ENCODE measurements at places on chromosomes 2 and 18. TPM values are rescaled to one million over a fixed set of nuclear protein-coding genes. Genes with fewer than 3 reads are reported as not detected.
A peak's percentile ranks its signal among the peaks of the same experiment; 100 is the strongest.

The ABCB11 gene
- not detected for total RNA-seq

The SULT1C4 gene
- not detected for total RNA-seq

The PECR gene
- 8.2 TPM for total RNA-seq

The RAB27B gene
- total RNA-seq: 0.54 TPM

The CHRND gene
- total RNA-seq: not detected

DNA sequence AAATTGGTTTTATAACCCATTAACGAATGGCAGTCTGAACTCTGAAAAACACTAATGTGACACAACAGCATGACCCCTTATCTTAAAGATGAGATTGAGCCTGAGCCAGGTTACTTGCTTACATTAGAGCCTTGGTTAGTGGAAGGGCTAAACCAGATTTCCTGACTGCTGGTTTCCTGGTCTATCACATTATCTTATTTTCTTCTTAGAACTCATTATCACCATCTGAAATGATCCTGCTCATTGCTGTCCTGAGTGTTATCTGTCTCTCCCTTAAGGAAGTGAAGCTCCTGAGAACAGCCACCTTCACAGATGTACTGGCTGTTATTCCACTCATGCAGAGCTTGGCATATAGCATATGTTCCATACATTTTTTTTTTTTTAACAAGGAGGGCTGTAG lies 9.0 kb upstream of the NRP2 start:
- no peak overlapping the region for H3K4me3 ChIP-seq
- no peak for DNase-seq
- no peak overlapping the region for H3K27ac ChIP-seq
- 0 out of 2 replicates have a peak, but pooled peaks cover 3% of the 10 kb centered on the region for H3K4me1 ChIP-seq
- H3K36me3 ChIP-seq: no peaks in the 10 kb centered on the region

DNA sequence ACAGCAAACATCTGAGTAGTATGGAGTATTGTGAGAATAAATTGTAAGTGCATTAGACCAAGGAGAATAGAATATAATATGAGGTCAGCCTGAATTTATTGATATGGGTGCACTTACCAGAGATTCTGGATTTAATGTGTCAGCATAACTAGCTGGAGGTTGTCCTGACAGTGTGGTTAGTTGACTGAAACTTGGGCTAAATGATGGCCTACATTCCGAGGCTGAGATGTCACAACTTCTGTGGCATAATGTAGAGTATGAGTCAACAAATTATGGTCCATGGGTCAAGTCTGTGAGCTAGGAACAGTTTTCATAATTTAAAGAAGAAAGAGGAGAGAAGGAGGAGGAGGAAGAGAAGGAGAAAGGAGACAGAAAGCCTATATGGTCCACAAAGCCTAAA lies 127.6 kb downstream of the QPCT start:
- H3K27me3 ChIP-seq: no peaks in the 10 kb centered on the region
- peaks cover 28% of the 10 kb centered on the region for H3K4me1 ChIP-seq
- H3K4me3 ChIP-seq: 0 out of 2 replicates have a peak overlapping the region, but pooled peaks have one; percentile 18

GRCh38 chr2:65558743-65559142 lies 126.3 kb upstream of the SPRED2 start:
- no peak overlapping the region for H3K27ac ChIP-seq
- no peaks in the 10 kb centered on the region for H3K27me3 ChIP-seq
- no peak overlapping the region for H3K4me3 ChIP-seq
- no peak for DNase-seq

DNA sequence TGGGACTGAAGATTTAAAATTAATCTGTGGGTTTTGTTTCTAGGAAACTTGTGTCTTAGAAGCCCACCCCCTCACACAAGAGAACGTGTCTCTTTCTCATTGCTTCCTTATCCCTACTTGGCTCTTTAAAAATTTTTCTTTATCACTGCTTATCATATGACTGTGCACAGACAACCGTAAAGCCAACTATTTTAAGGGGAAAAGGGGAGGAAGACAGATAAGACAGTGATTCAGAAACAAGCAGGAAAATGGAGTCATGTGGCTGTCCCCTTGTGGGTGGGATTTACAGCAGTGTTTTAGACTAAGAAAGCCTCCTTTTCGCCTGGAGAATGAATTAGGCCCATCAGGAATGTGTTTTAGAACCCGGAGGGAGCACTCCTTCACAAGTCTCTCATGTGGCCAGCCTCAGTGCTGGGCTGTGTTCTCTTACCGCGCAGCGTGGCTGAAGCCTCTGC lies 17.6 kb downstream of the PRKCE start:
- peaks cover 15% of the 10 kb centered on the region for H3K4me1 ChIP-seq
- peak; percentile 37 for DNase-seq
- no peaks in the 10 kb centered on the region for H3K27me3 ChIP-seq
- H3K27ac ChIP-seq: peak overlapping the region; percentile 40
- no peaks in the 10 kb centered on the region for H3K36me3 ChIP-seq

DNA sequence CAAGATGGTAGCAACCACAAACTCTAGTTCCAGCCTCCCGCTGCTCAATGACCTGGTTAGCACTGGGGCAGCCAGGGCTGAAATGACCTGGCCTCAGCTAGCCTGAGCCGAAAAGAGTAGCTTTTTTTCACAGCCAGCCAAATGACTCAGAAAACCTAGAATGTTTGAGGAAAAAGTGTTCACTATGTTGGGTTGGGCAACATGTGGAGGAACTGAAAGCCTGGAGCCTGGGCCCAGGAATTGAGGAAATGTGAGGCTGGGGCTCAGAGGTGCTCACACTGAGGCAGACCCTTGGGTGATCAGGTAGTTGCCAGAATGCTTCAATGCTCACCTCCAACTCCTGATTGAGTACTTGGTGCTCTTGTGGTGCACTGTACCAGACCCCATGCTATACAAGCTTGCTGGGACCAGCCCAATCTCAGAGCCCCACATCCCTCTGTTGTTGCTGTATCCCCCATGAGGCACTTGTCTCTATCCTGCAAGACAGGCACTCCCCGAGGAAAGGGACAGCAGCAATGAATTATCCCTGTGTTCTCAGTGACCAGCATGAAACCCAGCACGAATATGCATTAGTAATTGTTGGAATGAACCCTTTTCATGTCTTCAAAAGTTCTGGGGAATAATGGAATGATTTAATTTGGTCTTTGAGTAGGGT lies 116.2 kb downstream of the USP34 start:
- no peaks in the 10 kb centered on the region for H3K27me3 ChIP-seq
- peaks cover 18% of the 10 kb centered on the region for H3K4me1 ChIP-seq
- peaks cover 17% of the 10 kb centered on the region for H3K36me3 ChIP-seq

DNA sequence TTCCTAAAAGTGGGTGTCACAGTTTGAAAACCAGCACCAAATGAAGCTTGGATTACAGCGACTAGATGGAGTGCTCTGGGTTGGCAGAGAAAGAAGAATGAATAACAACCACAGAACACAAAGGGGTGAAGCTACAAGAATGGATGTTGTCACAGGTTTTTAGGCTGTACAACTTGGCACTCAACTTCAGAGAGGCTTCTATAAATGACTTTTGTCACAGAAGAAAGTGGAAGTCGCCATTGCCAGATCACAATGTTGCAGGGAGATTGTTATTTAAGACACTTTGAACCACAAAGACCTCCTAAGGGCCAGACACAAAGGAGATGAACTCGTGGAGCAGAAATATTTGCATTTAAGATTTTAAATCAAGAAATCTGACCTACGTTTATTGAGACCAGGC lies 354.2 kb downstream of the CDH7 start:
- no peaks in the 10 kb centered on the region for H3K4me1 ChIP-seq
- H3K27me3 ChIP-seq: no peaks in the 10 kb centered on the region
- H3K36me3 ChIP-seq: no peaks in the 10 kb centered on the region
- H3K27ac ChIP-seq: no peak overlapping the region
- no peak for DNase-seq

GRCh38 chr18:31252522-31252921 lies 65.4 kb upstream of the DSG1 start:
- H3K4me1 ChIP-seq: no peaks in the 10 kb centered on the region
- H3K36me3 ChIP-seq: no peaks in the 10 kb centered on the region
- no peak overlapping the region for H3K27ac ChIP-seq

GRCh38 chr2:207166349-207167098 lies 776 bp upstream of the KLF7 start:
- peaks cover 19% of the 10 kb centered on the region for H3K4me1 ChIP-seq
- no peaks in the 10 kb centered on the region for H3K36me3 ChIP-seq
- peak; percentile 91 for DNase-seq
